ENCODE measurements at places on chromosomes 16 and 17.

DNA sequence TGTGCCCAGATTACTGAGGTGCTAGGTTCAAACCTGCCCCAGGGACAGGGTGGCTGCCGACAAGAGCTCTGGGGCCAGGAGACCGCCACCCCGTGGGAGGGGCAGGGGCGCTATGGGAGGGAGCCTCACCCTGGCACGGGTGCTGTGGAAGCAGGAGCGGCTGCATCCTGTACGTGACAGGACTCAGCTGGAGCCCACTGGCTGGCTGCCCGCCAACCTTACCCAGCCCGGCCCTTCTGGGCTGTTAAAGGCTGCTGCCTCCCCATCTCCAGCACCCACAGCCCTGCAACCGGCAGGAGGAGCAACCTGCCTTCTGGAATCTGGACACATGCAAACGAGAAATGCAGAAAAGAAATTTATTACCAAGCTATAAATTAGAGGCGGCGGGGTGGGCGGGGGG lies 11.2 kb downstream of the PAM16 start:
- DNase-seq = no peak

- DNase-seq = no peak
Measured at GRCh38 chr16:84029297-84030047, 13.1 kb downstream of the SLC38A8 start.

DNA sequence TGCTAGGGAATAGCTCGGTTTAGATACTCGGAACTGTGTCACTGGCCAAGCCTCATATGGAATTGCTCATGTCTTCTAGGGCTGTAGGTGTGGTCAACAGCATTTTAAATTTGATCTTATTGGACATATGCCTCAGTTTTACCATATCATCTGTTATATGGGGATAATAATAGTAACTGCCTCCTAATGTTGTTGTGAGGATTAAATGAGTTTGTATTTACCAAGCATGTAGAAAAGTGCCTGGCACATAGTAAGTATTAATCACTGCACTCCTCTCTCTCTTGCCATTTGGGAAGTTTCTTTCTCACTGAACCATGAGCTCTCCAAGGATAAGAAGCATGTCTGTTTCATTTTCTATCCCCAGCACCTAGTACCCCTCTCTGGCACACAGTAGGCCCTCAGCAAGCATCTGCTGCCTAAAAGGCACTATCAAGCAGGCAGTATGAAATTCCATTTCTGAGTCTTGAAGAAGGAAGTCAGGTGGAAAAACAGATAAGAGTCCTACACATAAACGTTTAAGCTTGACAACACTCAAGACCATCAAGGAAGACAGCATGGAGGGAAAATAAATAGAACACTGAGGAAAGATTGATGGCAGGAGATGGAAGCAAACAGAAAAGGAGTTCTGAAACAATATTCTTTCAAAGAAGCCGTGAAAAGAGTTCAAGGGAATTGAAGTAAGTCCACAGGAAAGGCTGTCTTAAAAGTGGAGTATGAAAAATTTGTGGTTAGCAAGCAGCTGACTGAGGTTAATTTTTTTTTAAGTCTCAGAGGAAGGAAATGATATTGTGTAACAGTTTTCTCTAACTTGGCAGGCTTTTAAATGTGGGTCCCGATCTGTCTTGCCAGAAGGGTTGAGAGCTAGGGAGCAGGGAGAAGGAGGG lies 2.2 kb upstream of the ATP6V0A1 start:
- peak; percentile 70 for DNase-seq

GRCh38 chr17:57085448-57086068 lies 512 bp downstream of the AKAP1 start:
- DNase-seq = peak; percentile 53

- DNase-seq = no peak
Measured at GRCh38 chr16:71357681-71358080, 842 bp upstream of the CALB2 start.
